ENCODE measurements at places on chromosomes 4 and X.

DNA sequence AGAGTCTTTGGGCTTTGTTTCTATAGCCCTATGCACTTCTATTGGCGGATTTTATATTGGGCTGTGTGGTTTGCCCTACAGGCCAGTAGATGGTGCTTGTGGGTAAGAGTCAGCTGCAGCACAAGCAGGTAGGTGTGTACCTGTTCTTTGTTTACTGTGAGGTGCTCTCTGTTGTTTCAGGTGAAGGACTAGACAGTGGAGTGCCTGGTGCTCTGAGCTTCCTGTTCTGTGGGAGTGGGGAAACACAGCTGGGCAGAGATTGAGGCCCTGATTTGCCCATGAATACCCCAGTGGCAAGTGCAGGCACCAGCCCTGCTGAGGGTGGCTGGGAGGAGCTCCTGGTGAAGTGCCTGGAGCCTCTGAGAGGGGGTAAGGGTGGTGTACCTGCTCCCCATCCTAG lies 26.3 kb upstream of the UCP1 start:
- H3K36me3 ChIP-seq = no peaks in the 10 kb centered on the region
- H3K27ac ChIP-seq = no peak overlapping the region
- no peak overlapping the region for H3K4me3 ChIP-seq
- H3K27me3 ChIP-seq = no peaks in the 10 kb centered on the region
- H3K4me1 ChIP-seq = no peaks in the 10 kb centered on the region

DNA sequence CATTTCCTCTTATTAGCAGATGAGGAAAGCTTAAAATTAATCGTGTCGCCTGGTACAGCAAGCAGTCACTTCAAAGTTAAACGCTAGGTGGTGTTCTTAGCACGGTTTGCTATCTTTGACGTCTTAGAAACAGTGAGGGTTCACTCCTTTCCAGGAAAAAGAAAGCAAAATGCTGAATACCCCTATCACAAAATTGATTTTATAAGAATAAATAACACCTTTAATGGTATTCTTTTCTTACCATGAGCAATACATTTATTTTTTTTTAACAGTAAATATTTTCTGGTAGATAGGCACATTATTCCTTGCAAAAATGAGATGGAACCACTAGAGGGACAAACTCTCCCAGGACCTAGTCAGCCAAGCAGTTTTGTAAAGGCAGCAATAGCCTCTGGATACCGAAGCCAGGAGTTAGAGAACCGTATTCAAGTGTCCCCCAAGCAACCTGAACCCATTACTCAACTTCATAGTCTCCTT lies 153.9 kb downstream of the KDR start:
- no peak overlapping the region for H3K27ac ChIP-seq
- H3K4me3 ChIP-seq = no peak overlapping the region
- no peaks in the 10 kb centered on the region for H3K4me1 ChIP-seq
- peaks cover 2% of the 10 kb centered on the region for H3K27me3 ChIP-seq
- peak; percentile 66 for DNase-seq

DNA sequence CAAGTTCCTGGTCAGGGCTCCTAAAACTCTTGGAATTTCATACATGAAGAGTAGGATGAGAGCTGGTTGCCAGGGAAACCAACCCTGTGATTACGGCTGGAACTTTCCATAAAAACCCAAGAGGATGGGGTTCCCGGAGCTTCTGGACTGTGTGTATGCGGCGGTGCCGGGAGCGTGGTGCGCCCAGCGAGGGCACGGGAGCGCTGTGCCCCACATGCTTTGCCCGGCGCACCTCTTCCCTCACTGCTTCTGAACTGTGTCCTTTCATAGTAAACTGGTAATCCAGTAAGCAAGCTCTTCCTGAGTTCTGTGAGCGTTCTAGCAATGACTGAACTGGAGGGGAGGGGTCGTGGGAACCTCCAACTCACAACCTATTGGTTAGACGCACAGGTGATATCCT lies 152.6 kb downstream of the AFAP1 start:
- no peak overlapping the region for H3K27ac ChIP-seq
- DNase-seq = no peak
- H3K4me1 ChIP-seq = peaks cover under 1% of the 10 kb centered on the region
- H3K4me3 ChIP-seq = no peak overlapping the region
- H3K36me3 ChIP-seq = peaks cover 8% of the 10 kb centered on the region

DNA sequence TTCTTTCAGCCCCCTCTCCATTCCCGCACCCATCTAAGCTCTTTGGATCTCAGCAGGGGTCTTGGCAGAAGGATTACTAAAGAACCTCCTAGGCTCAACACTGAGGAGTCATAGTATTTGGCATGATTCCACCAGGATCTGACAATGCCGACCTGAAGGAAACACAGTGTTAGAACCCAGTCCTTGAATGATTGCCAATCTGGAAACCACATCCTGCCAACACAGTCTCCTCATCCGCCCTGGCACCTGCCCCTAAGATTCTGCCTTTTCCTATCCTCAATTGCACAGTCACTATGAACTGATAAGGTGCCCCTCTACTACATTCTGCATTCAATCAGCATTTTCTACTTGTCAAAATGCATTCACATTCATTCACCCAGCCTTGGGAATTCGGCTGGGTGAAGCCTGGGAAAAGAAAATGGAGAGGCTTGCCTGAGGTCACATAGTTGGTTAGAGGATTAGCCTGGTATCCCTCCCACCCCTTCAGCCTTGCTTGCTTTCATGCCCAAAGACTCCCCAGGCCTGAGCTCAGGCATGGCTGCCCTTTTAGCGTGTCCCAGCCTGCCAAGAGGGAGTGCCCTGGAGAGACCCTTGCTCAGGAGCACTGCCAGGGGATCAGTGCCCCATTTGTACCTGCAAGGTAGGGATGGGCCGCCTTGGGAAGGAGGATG lies 2.2 kb upstream of the CLDN2 start:
- H3K4me3 ChIP-seq = no peak overlapping the region
- no peaks in the 10 kb centered on the region for H3K27me3 ChIP-seq
- no peak overlapping the region for H3K27ac ChIP-seq
- DNase-seq = peak; percentile 40
- H3K36me3 ChIP-seq = no peaks in the 10 kb centered on the region

- DNase-seq = no peak
- H3K4me3 ChIP-seq = no peak overlapping the region
Observed at GRCh38 chr4:139865537-139865936, 199.9 kb downstream of the MGST2 start.

GRCh38 chr4:1003271-1004070 lies 8.0 kb upstream of the FGFRL1 start:
- DNase-seq = no peak
- no peak overlapping the region for H3K4me3 ChIP-seq
- H3K36me3 ChIP-seq = no peaks in the 10 kb centered on the region

GRCh38 chr4:185847352-185848097 lies 35.5 kb upstream of the SORBS2 start:
- no peaks in the 10 kb centered on the region for H3K27me3 ChIP-seq
- no peak overlapping the region for H3K4me3 ChIP-seq
- H3K4me1 ChIP-seq = peaks cover 2% of the 10 kb centered on the region

GRCh38 chr4:13117185-13117584 lies 367.0 kb downstream of the RAB28 start:
- H3K36me3 ChIP-seq = no peaks in the 10 kb centered on the region
- DNase-seq = no peak

GRCh38 chr4:53651156-53651735 lies 60.0 kb upstream of the LNX1 start:
- H3K36me3 ChIP-seq = no peaks in the 10 kb centered on the region
- H3K4me3 ChIP-seq = no peak overlapping the region
- H3K27ac ChIP-seq = no peak overlapping the region
- DNase-seq = peak; percentile 34

GRCh38 chrX:147738265-147738664 lies 173.5 kb upstream of the FMR1 start:
- no peaks in the 10 kb centered on the region for H3K36me3 ChIP-seq
- peaks cover 2% of the 10 kb centered on the region for H3K27me3 ChIP-seq
- no peak for DNase-seq
- no peak overlapping the region for H3K4me3 ChIP-seq

GRCh38 chrX:45266456-45266855 lies 65.8 kb upstream of the DIPK2B start:
- no peak for DNase-seq
- no peaks in the 10 kb centered on the region for H3K36me3 ChIP-seq
- no peak overlapping the region for H3K4me3 ChIP-seq
- peaks cover 28% of the 10 kb centered on the region for H3K27me3 ChIP-seq
- H3K27ac ChIP-seq = no peak overlapping the region
- H3K4me1 ChIP-seq = no peaks in the 10 kb centered on the region

- no peaks in the 10 kb centered on the region for H3K4me1 ChIP-seq
Observed at GRCh38 chr4:174865418-174865985, 36.5 kb upstream of the GLRA3 start.

GRCh38 chr4:87117051-87117731 lies 103.2 kb downstream of the KLHL8 start:
- peaks cover 18% of the 10 kb centered on the region for H3K36me3 ChIP-seq
- peaks cover 23% of the 10 kb centered on the region for H3K4me1 ChIP-seq
- H3K4me3 ChIP-seq = no peak overlapping the region
- no peak for DNase-seq
- peak overlapping the region; percentile 39 for H3K27ac ChIP-seq
